ENCODE measurements at places on chromosomes 6 and 20. TPM values are rescaled to one million over a fixed set of nuclear protein-coding genes. Genes with fewer than 3 reads are reported as not detected.

GRCh38 chr20:8853805-8854338 is 215.0 kb upstream of the PLCB4 start:
- no peak for DNase-seq

DNA sequence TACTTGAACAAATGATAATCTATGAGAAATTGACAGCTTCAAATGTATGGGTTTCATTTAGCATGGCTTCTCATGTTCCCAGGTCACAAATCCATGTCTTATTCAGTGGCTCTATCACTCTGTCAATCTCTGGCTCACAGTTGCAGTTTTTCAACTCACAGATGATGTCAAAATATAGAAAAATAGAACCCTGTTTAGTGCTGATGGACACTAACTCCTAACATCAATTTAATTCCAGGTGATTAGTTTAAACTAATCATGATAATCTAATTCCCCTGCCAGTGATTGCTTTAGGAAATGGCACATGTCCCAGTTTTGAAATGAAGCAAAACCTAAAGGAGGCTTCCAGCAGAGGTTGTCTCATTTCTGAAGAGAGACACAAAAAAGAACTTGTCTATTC is 13.0 kb downstream of the KHDC1 start:
- DNase-seq: no peak

- DNase-seq: no peak
These were observed 86.7 kb upstream of the BACH2 start for GRCh38 chr6:90383196-90383822.

GRCh38 chr6:8017276-8017701 is 46.9 kb downstream of the BLOC1S5 start:
- DNase-seq: no peak

DNA sequence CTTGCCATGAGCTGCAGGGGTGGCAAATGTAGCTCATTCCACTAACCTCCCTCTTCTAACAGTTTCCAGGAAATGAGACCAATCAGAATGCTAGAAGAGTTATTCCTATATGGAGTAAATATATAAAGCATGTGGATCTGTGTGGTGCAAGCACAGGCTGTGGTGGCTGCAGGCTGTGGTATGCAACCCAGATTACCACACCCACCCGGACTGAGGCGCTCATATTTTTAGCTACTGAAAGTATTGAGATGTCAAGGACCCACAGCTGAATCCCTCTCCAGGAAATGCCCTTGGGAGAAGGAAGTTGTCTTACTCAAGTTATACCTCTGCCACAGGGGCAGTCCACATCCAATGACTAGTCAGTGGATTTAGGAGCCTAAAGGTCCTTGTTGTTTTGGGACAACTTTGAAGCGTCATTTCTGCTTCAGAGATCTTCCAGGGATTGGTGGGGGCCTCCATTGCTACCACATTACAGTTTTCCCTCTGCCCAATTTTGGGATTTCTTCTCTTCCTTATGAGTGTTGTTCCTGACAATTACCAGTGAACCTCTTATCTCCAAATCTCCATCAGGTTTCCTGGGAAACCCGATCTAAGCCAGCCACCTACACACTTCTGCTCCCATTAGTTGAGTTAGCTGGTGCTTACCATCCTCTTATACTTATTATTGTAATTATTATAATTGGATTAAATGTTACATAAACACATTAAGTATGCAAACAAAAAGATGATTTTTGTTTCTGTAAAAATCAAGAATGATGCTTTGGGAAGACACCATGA is 12.1 kb upstream of the REPS1 start:
- no peak for DNase-seq

The CFAP61 gene
- not detected for total RNA-seq

DNA sequence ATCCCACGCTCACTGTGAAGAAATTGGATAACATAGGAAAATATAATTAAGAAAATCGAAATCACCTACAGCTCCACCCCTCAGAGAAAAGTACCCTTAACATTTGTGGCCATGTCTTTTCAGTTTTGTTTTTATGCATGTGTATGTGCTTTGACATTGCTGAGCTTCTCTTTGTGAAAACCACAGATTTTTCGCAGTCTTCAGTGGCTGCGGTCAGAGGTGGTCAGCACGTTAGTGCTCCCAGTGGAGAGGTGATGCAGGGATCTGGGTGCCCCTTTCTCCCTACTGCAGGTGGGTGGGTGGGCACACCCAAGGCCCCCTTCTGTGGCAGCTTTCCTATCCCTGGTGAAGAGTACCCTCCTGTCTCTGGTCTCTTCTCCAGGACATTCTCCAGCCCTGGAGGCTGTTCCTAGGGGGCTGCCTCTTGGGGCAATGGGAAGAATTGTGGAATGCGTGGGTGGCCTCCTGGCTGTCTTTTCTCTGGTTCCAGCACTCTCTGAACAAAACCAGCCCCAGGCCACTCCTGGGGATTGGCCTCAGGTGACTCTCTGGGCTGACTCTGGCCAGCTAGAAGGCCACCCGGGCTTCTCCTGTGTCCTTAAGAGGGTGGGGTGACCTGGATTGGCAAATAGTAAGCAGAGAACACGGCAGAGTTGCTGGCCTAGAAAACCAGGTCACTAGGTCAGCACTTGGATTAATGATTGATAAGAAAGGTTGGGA is 49.8 kb upstream of the FANCE start:
- DNase-seq: no peak

- no peak for DNase-seq
These were observed 7.5 kb upstream of the COL10A1 start for GRCh38 chr6:116133453-116133852.

DNA sequence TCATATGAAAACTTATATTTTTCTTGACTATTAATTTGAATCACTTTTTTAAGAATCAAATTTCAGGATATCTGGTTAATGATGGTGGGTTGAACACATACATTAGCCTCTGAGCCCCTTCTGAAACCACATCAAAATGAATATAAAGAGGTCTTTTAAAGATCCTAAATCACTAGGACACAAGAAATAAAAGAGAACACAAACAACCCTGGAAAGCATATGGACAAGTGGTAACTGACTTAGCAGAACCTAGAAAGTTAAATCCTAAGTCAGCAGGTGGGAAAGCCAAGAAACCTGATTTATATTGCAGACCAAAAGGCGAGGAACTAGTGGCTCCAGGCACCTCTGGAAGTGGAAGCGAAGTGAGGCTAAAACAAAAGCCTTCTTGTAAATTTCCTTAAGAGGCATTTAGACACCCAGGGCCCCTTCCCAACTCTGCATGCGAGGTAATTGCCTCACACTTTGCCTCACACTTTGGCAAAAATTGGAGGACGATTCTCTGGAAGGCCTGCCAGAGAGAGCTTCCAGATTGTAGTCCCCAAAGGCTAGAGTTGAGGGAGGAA is 293.9 kb downstream of the KHDC1L start:
- no peak for DNase-seq

GRCh38 chr6:11424395-11425034 is 113.0 kb upstream of the TMEM170B start:
- no peak for DNase-seq

The ZFP64 gene
- 11.9 TPM for total RNA-seq

DNA sequence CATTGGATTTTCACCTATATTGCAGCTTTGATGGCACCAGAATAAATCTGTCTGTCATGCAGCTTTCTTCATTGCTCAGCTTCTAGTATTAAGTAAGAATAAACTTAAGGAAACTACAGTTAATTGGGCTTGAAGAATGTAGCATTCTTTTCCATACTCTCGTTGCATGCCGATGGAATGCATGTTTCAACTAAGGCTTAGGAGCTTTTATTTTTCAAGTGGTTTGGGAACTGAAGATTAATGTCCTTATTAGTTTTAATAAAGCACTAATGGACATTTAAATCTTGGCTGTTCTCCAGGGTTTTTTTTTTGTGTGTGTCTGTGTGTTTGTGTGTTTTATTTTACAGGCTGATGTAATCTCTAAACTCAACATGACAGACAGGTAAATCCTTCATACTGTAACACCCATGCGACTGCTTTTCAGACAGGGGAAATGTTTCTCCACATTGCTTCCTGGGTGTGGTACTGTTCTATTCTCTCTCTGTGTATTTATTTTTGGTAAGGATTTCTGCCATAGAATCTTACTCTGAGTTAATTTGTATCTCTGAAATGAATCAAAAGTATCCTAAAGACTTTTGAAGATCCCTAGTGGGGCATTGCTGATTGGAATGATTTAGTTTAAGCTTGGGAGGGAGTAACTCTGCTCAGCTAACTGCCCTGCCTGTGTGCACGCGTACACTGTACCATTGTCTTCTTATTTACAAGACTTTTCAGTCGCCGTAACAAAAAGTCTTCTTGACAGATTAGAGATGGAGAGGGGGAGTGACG is 38.0 kb downstream of the SLC9A8 start:
- no peak for DNase-seq

The MYL9 gene
- total RNA-seq: not detected

DNA sequence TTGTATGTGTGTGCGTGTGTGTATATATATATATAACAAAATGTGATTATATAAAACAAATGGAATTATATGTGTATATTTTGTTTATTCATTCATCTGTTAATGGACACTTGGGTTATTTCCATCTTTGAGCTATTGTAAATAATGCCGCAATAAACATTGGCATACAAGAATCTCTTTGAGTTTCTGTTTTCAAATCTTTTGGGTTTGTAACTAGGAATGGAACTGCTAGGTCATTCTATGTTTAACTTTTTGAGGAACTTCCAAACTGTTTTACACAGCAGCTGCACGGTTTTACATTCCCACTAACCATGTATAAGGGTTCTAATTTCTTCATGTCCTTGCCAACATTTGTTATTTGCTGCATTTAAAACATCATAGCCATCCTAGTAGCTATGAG is 39.9 kb upstream of the TGM2 start:
- DNase-seq: no peak

DNA sequence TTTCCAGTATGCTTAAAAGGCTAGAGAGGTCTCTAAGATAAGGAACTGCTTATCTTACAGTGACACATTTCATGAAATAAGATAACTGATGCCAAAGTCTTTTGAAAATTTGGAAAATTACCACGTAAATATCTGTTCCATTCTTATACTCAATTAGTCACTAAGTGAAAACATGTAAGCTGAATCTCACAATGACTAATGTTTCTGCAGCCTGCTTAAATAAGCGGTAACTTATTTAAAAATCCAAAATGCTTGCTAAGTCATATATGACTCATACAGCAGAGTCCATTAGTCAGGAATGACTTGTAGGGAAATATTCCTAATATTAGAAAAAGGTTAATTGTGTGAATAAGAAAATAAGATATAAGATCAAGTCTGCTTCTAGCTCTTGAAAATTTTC is 27.8 kb upstream of the LGSN start:
- DNase-seq: no peak

The SSTR4 gene
- total RNA-seq: not detected

DNA sequence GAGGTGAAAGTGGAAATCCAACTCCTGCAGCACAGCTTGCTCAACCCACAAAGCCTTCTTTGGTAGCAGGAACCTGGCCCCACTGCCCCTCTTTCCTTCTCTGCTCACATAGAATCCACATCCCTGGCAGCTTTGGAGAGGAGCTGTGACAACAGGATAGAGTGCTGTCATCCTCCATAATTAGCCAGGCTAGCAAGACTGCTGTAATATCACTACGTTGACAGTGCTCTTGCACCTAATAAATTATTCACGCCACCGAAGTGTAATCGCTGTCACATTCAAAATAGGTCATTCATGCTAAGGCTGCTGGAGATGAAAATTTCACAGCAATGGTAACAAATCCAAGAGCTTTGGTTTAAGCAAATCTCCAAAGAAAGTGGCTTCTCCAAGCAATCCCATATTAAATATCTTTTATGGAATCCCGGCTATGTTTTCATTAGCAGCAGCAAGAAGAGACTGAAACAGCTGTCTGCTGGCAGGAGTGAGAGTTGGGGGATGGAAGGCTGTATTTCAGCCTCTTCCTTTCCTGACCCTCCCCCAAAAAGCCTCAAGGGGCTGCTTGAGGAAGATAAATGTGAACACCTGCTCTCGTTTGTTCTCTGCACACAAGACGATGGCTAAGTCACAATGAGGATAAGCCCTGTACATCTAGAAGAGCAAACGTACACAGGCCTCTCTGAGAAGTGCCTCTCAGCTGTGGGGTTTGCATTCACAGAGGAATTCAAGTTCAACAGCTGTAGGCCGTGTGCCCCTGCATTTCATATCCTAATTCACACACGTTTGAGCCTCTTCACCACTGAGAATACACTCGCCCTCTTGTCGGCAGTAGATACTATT is 16.5 kb downstream of the RIPOR2 start:
- DNase-seq: no peak

The IMPG1 gene
- not detected for total RNA-seq

GRCh38 chr6:11705483-11705882 is 73.1 kb downstream of the ADTRP start:
- no peak for DNase-seq

DNA sequence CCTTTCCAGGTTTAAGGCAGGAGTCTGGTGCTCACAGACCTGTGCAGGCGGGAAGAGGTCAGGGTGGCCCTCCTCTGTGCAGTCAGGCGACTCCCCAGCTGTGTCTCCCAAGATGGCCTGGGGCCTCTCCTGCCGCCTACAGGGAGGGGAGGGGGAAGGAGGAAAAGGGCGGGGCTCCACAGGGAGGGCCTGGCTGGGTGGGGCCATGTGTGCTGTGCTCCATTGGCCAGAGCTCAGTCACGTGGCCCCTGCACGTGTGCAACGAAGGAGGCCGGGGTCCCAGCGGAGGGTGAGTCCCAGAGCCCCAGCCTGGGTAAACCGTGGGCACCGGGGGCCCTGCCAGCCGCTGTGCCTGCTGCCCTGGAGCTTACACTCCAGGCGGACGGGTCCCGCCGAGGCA is 211.6 kb downstream of the ZDHHC14 start:
- DNase-seq: no peak

- no peak for DNase-seq
These were observed 16.4 kb downstream of the CPXM1 start for GRCh38 chr20:2783908-2784566.

- DNase-seq: no peak
These were observed 294.9 kb upstream of the JARID2 start for GRCh38 chr6:14950970-14951276.

The MDFI gene
- not detected for total RNA-seq

GRCh38 chr6:3665608-3666007 is 85.9 kb downstream of the PXDC1 start:
- DNase-seq: no peak

The GSTA2 gene
- total RNA-seq: not detected

The SLC26A8 gene
- not detected for total RNA-seq

The TP53TG5 gene
- total RNA-seq: not detected

GRCh38 chr20:36624068-36624943 is 18.7 kb downstream of the RAB5IF start:
- DNase-seq: no peak

All from CD8-positive, alpha-beta memory T cell (primary cell).